ENCODE measurements at places on chromosomes 12 and 14.

GRCh38 chr14:90294872-90295271, 36.9 kb downstream of the NRDE2 start:
- DNase-seq: no peak

DNA sequence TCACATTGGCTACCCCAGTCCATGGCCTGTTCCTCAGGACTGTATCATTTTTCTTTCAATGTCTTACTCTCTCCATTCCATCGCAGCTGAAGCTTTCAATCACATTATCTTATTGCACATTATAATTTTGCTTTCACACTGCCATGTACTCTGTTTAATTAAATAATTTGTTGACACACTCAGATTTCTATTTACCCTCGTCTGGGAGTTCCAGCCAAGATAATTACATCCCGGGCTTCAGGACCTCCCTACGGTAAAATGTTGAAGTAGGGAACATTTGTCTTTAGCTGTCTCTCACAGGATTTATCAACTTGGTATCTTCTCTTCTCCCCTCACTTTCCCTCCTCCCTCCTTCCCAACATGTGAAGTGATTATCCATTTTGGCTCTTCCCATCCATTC, 177.2 kb upstream of the RASSF8 start:
- DNase-seq: no peak

GRCh38 chr14:58950555-58950954, 237.9 kb upstream of the DAAM1 start:
- DNase-seq: no peak

GRCh38 chr12:26551385-26551784, 281.6 kb downstream of the ITPR2 start:
- DNase-seq: no peak

- no peak for DNase-seq
These were observed 402.8 kb downstream of the FOXG1 start for GRCh38 chr14:29169408-29169807.

DNA sequence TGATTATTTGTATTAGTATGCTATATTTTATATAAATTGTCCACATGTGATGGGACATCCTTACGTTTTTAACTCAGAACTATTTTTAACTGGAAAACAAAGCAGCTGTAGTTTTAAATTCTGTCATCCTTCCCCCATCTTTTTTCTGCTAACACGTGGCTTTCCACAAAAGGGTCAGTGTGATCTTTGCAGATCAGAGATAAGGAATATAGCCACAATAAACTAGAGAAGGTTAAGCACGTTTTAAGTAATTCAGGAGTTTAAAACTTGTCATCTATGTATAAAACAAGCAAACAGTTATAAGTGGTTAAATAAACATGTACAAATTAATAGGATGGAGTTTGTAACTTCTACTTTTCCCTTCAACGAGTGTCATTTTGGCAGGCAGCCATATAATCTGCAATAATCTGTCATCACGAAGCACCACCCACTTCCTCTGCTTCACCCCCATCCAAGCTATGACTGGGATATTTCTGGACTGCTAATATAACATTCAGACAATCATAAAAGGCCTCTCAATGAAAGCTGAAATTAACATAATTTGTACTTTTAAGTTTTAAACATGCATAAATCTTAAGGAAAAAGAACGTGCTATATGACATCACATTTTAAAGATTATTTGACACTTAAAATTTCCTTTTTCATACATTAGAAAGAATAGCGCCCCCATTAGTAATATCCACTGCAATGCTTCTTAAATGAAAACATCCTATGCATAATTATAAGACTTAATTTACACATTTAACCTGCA, 15.3 kb downstream of the TAOK3 start:
- peak; percentile 10 for DNase-seq

DNA sequence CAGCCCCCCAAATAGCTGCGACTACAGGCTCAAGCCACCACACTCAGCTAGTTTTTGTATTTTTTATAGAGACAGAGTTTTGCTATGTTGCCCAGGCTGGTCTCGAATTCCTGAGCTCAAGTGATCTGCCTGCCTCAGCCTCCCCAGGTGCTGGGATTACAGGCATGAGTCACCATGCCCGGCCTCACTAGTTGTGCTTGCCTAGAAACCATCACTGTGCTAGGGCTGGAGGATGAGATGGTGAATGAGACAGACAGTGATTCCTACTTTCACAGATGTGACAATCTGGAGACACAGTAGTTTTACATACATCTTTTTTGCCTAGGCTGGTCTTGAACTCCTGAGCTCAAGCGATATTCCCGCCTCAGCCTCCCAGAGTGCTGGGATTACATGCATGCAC, 7.5 kb upstream of the MSI1 start:
- DNase-seq: no peak

DNA sequence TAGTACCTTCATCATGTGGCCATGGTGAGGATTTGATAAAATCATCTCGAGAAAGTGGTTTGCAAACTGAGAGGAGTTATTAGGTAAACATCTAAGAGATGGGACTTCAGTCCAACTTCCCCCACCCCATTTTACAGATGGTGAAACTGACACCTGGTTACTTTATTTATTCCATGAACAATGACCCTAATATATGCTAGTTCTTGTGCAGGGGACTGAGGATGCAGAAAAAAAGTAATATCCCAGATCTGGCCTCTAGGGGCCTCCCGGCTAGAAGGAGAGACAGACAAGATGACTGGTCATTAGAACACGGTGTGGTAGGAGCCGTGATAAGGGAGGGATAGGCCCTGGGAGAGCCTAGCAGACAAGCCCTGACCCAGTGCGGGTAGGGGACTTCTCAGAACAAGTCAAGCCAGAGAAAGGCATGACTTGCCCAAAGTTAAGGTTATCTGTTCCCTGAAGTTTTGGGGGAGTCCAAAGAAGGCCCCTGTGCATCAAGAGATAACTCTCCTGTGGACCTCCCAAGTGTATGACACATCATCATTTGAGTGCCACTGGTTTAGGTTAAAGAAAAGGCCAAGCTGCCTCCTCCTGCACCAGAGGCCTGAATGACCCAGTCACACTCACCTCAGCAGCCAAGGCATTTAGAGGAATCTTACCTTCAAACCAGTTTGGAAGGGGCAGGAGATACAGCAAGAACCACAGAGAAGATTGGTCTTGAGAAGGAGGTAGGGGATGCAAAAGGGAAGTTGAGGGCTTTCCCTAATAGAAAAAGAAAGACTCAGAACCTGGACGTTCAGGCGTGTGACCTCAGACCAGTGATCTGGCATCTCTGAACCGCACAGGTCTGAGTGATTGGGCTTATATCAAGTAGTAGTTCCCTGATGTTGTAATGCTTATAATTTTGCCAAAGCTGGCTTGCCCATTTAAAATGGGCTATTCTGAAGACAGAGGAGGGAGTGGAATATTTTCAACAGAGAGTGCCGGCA, 1.6 kb downstream of the CMKLR1 start:
- no peak for DNase-seq

- DNase-seq: no peak
These were observed 168.9 kb upstream of the NOVA1 start for GRCh38 chr14:26766726-26767125.

- DNase-seq: no peak
These were observed 12.1 kb downstream of the ASIC1 start for GRCh38 chr12:50069539-50069938.

DNA sequence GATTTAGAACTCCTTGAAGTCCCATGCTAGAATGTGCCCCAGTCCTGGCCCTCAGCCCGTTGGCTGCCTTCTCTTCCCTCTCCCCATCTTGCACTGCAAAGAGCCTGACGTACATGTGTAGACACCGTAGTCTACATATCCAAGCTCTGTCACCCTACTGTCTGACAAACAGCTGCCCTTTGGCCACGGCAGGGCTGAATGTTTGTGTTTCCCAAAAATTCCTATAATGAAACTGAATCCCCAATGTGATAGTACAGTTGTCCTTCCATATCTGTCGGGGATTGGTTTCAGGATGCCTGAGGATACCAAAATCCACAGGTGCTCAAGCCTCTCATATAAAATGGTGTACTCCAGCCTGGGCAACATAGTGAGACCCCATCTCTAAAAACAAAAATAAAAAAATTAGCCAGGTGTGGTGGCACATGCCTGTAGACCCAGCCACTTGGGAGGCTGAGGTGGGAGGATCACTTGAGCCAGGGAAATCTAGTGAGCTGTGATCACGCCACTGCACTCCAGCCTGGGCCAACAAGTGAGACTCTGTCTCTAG, 12.3 kb upstream of the TFCP2 start:
- no peak for DNase-seq

GRCh38 chr12:75564398-75564797, 53.0 kb upstream of the KRR1 start:
- no peak for DNase-seq

GRCh38 chr12:33476058-33476457, 36.4 kb upstream of the SYT10 start:
- no peak for DNase-seq

DNA sequence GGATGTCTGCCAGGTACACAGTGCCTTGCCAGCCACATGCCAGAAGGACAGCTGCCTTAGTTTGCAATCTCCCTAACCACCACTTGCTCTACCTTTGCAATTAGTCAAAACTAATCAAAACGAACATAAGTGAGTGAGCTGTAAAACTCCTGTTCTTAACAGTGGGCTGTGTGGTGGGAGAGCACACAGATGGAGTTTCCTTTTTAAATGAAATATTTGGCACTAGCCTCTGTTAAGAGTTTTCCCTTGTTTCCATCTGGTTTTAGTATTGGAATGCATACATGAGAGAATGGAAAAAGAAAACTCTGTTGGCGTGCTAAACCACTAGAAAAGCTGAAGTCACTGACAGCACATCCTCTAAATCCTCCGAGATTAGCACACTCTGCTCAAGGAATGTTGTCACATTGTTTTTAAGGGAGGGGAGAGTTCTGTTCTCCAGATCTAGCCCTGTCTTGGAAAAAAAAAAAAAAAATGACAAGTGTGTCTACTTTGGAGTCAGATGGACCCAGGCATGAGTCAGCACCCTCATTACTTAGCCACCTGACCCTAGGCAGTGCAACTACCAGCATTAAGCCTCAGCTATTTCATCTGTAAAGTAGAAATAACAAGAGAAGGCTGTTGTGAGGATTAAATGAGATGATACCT, 83.9 kb downstream of the STXBP6 start:
- no peak for DNase-seq

DNA sequence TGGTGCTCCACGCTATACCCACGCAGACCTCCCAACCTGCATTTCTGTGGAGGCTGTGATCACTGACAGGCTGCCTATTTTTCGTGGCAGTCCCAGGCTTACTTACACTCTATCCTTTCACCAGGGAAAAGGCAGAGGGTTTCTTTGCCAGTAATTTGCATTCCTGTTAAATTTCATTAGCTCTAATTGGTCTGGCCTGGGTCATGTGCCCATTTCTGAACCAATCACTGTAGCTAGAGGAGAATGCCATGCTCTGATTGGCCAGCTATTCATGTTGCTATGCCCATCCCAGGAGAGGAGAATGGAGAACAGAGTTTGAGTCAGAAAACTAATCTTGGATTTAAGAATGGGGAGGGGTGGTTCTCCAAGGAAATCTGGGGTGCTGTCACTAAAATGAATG, 43.2 kb upstream of the TUNAR start:
- no peak for DNase-seq

- peak; percentile 71 for DNase-seq
These were observed 25.2 kb downstream of the DHRS4L2 start for GRCh38 chr14:24013654-24014514.

DNA sequence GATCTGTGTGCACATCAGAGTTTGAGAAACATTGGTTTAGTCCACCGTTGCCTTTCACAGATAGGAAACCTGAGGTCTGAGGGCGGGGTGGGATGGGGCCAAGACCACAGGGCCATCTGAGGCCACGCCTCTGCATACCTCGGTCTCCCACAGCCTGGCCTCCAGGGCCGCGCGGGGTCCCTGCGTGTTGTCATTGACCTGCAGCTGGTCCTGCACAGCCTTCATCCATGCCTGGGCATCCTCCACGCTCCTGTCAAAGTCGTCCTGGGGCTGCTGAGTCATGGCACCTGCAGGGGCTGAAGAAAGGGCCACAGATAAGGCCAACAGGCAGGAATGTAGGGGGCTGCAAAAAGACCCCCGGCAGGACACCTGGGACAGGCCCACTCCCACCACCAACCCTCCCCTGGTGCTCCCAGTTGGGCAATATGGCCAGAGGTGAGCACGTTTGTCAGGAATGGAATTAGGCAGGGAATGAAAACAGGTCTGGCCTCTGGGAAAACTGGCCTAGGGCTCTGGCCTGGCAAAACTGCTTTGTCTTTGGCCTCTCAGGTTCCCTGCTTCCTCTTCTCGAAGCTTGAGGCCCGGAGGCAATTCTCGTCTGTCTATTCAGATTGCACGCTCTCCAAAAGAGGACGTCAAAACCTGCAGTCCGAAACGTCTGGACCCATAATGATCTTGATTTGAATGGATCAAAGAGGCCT, 40.8 kb downstream of the SYNE3 start:
- no peak for DNase-seq

DNA sequence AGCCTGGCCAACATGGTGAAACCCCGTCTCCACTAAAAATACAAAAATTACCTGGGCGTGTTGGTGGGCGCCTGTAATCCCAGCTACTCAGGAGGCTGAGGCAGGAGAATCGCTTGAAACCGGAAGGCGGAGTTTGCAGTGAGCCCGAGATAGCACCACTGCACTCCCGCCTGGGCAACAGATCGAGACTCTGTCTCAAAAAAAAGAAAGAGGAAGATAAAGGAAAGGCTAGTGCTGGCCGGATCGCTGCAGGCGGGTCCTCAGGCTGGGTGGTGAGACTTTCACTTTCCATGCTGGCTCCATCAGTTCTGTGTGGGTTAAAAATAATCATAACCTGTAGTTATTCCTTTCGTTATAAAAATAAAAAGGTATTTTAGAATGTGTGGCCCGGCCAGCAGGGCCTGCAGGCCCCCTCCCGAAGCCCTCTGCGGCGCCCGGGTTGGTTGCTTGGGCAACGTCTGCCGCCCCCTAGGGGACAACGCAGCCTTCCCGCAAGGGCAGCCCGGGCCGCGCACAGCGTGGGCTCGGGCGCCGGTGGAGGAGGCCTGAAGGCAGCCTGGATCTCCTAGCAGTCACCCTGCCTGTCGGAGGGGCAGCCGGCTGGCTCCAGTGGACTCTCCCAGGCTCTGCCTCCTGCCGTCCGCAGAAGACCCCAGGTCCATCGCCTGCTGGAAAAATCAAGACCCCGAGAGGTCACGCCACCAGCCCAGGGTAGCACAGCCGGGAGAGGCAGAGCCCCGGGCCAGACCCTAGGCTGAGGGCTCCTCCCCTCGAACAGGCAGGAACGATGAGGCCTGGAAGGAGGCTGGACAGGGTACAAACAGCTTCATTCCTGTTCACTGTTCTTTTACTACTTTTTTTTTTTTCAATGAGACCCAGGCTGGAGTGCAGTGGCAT, 5.0 kb upstream of the SLC25A47 start:
- no peak for DNase-seq

DNA sequence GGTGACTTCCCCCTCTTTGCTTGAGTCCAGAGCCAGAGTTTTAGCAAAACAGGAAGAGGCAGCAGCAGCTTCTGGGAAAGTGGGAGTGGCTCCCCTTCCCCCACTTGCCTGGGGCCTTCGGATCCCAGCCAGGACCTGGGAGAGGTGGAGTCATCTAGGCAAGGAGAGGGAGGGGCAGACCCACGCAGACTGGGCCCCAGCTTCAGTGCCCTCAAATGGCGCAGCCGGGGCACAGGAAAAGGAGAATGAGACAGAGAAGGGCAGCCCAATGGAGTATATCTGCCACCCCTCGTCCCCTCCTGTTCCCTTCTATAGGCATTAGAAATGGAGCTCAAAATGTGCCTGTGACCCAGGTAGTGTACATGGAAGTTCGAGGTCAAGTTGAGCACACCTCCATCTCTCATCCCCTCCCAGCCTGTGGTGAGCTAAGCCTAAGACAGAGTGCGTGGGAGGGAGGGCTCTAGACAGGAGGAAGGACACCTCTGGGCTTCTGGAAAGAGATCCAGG, 9.3 kb upstream of the HDAC7 start:
- DNase-seq: no peak

- DNase-seq: no peak
These were observed 9.8 kb downstream of the ARHGEF25 start for GRCh38 chr12:57620936-57621496.
